ENCODE measurements at places on chromosomes 5 and 9.

GRCh38 chr5:158638396-158638795 is 461.3 kb downstream of the EBF1 start:
- DNase-seq: no peak

DNA sequence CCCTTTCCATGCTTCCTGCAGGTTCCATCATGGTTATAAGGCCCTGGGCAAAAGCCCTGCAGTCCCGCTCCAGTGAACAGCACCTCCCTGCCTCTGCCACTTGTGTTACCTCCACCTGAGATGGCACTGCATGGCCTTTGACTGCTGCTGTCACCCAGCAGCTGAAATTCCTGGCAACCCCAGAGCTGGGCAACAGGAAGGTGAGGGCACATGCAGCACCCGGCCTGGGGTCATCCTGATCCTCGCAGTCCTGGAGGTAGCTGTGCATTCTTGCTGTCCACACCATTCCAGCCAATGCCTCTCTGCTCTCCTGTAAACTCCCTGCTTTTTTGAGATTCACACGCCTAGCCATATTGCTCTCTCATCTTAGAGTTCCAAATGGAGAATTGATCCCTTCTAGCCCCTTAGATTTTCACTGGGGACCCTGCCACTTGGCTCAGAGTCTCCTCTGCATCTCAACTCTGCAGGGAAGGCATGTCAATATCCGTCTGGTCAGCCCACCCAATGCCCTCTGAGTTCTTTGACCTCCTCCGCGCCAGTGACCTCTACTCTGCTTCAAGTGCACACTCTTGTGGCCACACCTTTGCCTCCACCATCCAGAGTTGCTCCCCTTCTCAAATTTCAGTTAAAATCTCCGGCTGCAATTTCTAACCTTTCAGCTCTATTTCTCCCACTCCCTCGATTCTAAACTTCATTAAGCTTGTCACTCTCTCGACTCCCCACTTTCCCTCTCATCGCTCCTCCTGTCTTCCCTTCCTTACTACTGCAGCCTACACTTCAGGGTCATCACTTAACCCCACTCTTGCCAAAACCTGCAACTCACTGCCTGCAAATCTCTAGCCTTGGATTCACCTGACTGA is 93.4 kb downstream of the ANKH start:
- DNase-seq: no peak

DNA sequence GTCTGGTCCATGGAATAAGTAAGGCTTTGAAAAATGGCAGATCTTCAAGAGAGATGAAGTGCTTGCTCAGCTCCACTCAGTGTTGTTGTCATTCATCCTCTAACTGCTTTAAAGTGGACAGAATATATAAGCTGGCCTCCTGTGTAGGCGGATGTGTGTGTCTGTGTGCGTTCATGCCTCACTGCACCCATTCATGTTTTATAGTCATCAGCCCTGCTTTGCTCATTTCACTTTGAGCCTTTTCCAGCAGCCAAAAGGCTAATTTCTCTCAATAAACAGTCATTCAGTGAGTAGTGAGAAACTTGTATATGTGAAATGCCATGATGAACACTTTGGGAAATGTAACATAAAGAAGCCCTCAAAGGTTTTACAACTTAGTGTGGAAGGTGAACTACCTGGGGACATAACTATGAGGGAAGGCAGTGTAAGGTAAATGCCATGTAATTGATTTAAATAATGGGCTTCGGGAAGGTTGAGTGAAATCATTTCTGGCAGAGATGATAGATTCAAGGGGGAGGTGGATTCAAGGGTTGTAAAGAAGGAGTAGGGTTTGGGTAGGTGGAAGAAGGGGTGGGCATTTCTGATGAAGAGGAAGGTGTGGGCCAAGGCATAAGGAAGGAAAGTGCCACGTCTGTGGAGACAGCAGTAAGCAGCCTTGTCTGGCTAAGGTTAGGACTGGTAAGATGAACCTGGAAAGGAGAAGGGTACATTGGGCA is 15.7 kb downstream of the TTC23L start:
- DNase-seq: no peak

GRCh38 chr5:12320331-12320730 is 416.1 kb upstream of the CTNND2 start:
- DNase-seq: no peak

DNA sequence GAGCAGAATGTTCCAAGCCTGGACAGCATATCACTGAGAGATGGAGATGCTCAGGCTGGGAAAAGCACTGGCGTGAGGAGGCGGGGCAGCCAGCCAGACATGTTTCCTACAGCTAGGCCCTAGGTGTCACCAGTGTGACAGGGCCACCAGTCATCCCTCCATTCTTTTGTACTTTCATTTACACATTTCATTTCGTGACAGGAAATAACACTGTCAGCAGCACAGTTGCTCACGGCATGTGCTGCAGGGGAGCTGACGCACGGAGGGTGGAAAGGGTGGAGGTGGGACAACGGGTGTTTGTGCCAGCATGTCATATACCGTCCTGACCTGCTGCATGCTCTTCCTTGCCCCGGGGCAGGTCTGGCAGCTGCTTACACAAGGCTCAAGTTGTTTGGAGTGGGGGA is 14.8 kb upstream of the CEMIP2 start:
- no peak for DNase-seq

DNA sequence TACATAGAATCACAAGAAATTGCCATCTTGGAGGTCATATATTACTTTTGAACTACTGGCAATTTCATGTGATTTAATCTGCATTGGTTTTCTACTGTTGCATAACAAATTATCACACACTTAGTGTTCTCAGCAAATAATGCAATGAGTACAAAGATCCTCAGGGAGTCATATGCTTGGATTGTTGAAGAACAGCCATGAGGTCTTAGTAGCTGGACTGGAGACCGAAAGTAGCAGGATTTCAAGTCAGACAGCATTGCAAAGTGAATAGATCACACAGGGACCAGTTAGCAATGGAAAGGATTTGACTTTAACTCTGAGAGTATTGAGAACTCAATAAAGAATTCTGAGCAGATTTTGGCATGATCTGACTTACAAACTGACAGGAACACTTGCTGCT is 32.2 kb upstream of the FRMD3 start:
- no peak for DNase-seq

DNA sequence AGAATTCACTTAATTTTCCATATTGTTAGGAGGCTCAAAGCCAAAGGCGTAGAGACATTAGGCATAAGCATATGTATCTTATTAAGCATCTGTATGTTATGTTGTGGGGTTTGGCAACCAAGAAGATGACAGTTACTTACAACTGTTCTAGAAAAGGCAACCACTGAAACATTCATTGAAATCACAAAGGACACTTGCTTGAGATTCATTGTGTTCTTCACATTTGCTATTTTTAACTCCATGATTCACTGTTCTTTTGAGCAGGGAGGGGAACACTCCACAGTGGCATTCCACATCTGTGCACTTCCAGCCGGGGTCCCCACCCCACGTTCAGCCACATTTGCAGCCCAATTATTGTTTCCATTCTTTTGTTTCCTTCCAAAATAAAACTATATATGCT is 107.1 kb downstream of the PALM2AKAP2 start:
- DNase-seq: no peak

DNA sequence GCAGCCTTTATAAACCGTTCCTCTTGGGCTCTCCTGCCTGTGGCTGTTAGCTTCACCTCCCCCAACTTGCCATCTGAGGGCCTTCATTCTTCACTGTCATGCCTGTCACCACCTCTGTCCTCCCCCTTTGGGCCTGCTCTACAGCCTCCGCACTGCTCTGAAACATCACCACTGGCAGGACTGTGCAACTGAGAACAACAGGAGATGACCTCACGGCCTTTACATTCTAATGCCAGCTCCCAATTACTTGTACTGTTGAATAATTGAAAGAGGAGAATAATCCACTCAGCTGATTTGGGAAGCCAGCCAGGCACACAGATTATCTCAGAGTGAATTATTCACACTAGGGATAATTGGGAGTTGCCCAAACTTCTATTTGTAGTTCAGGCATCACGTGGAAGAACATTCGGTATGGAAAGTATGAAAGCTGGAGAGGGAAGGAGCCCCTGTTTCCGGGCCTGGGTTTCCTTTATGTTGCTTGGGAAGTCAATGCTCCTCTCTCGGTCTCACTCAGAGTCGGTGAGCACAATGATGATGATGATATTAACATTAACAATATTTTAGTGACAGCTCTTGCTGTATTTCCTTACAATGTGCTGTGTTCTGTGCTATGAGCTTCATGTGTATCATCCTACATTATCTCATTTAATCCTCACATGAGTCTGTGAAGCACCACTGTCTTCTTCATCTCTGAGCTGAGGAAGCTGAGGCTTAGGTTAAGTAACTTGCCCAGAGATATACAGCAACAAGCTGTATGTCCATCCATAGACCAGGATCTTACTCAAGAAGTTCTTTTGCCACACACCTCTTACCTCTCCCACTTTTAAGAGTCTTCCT is 99.3 kb upstream of the LRRTM2 start:
- DNase-seq: no peak

DNA sequence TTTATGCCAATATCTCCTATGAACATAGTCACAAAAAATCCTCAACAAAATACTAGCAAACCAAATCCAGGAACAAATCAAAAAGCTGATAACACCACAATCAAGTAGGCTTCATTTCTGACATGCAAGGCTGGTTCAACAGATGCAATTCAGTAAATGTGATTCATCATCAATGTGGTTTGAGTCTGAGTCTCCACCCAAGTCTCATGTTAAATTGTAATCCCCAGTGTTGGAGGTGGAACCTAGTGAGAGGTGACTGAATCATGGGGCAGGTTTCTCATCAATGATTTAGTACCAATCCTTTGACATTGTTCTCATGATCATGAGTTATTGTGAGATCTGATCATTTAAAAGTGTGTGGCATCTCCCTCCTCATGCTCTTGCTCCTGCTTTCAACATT is 1072.7 kb downstream of the NR2F1-AS1 start:
- no peak for DNase-seq

GRCh38 chr5:13659391-13659790 is 285.1 kb downstream of the DNAH5 start:
- no peak for DNase-seq

- no peak for DNase-seq
Measured at GRCh38 chr5:180335614-180336233, 17.4 kb downstream of the GFPT2 start.

DNA sequence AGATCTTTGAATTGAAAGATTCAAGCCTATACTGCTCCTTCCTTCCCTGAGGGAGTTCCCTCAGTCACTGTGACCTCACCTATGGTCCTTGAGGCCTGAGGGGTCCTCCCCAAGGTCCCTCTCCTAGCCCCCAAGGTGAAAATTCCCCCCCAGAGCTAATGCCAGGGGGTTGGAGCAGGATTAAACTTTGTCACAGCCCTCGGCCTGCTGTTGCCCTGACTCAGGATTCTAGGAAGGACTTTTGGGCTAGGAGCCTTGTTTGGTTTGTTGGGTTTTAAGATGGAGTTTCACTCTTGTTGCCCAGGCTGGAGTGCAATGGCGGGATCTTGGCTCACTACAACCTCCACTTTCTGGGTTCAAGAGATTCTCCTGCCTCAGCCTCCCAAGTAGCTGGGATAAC is 123.2 kb downstream of the C5orf15 start:
- DNase-seq: no peak

- no peak for DNase-seq
Measured at GRCh38 chr5:177353093-177353492, 1.6 kb upstream of the LMAN2 start.

DNA sequence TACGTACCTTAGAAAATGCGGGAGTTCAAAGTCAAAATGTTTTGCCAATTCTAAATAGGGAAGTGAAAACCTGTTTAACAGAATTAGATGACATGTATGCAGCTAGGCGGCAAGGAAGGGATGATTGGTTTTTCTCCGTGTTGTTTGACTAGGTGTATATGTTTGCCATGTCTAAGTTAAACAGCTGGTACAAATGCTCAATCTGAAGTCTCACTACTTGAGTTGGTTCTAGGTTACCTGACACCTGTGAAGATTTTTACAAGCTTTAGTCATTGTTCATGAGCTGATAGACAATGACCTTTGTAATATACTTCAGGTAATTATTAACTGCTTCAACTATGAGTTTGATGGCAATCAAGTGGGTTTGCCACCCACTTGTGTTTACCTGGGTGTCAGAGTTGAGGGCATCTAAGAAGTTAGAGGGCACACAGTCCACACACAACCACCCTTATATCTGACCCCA is 74.3 kb downstream of the SLC44A1 start:
- no peak for DNase-seq

- no peak for DNase-seq
Measured at GRCh38 chr5:87327998-87328397, 60.3 kb downstream of the RASA1 start.

DNA sequence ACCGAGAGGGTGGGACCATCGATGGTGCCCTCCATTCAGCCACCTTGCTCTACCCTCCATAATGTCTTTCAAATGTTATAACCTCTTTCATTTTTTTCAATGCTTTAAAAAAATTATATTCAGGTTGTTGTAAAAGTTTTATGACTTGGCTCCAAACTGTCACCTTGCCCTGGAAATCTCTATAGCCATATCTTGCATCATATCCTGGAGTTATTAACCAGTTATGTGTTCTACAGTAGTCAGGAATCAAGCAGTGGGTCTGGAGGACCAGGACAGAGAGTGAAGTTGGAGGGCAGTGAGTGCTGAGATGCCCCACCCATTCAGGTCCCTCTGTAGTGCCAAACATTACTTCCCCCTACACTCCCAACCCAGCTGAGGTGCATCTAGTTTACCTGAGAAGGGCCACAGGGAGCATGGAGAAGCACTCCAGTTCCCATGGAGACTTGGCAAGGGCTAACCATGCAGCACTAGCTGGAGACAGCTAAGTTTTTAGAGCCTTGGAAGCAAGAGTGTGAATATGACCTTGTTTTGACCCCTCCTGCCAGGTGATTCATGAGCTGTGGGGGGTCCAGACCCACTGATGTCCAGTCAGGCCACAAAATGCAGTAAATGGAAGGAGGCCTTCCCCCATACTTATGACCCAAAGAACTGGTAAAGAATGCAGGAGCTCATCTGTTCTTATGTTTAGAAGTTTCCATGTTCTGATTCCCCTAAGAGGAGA is 5.5 kb downstream of the IFNA8 start:
- no peak for DNase-seq

DNA sequence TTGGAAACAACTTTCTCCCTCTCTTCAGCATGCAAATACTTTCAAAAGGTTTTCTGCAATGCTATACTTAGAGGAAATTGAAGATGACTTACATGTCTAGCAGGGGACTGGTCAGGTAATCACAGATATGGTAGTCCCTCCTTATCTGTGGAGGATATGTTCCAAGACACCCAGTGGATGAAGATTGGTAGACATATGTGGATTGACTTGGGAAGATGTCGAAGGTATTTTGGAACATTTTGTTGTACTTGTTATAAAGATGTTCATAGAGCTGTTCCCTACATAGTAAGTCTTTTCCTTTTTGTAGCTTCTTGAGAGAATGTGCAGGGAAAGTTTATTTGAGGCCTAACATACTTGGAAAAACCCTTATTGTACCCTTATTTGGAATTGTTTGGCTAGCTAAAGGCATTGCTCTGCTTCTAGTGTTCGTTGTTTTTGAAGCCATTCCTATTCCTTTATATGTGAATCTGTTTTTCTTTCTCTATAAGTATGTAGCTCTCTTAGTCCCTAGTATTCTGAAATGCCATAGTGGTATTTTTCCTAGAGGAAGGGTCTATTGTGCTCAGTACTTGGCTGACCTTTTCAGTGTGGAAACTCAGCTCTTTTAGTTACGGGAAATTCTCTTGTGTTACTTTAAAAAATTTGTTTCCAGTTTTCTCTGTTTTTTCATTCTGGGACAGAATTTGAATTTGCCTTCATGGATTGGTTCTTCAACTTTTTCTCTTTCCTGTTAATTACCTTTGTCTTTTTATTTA is 25.7 kb downstream of the GPR151 start:
- DNase-seq: no peak

- DNase-seq: peak; percentile 26
Measured at GRCh38 chr9:112665347-112665746, 52.6 kb downstream of the INIP start.

- peak; percentile 65 for DNase-seq
Measured at GRCh38 chr5:139709582-139710318, 61.6 kb downstream of the CXXC5 start.
